ENCODE measurements at places on chromosomes 13 and 19.

GRCh38 chr13:110418944-110419343, 111.9 kb downstream of the COL4A2 start:
- no peak for DNase-seq

DNA sequence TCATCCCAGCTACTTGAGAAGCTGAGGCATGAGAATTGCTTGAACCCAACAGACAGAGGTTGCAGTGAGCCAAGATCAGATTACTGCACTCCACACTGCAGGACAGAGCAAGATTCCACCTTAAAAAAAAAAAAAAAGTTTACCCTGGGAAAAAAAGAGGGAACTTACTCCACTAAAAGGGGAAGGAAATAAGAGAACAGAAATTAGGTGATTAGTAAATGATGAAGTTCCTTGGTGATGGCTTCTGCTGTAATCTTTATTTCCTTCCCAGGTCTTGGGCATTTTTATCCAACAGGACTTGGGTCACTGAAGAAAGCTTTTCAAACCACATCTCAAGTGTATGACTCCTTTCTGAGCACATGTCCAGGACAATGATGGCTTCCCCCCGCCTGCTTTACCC, 9.3 kb downstream of the ZNF780A start:
- DNase-seq: no peak

DNA sequence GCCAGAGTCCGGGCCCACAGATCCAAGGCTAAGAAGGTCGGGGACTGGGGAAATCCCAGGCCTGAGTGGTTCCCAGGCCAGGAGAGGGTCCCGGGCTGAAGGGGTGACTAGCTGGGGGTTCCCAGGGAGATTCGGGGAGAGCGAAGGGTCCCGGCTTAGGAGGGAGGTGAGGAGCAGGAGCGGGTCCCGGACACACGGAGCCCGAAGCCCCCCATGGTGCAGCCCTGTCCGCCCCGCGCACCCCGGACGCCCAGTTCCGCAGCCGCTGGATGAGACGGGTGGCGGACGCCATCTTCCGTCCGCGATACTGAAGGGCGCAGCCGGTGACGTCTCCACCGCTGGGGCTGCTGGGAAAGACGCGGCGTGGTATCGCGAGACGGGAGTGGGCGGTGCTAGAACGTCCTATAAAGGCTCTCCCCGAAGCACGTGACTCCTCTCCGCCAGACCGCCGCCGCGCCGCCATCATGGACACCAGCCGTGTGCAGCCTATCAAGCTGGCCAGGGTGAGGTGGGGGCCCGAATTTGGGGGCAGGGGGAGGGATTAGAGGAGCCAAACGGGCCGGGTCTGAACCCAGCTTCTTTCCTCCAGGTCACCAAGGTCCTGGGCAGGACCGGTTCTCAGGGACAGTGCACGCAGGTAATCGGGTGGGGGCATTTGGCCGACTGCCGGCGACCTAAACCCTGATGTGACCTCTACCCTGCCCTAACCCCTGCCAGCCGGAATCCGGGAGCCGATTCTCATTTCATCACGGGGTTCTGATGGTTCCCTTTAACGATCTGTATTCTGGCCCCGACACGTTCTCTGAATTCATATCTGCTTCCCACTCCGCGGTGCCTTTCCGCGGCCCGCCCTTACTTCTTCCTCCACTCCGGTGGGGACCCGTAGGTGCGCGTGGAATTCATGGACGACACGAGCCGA, at the start of the genes NDUFA7 and RPS28:
NDUFA7 (minus strand) TSS at position 309 of the 919 bp plus-strand sequence; CDS start at position 292, 17 bp downstream.
RPS28 (plus strand) TSS at position 430 of the 919 bp plus-strand sequence; CDS start at position 465, 35 bp downstream.
- peak; percentile 94 for DNase-seq

GRCh38 chr13:75038393-75039113, 443.4 kb downstream of the TBC1D4 start:
- no peak for DNase-seq

All from fibroblast of mammary gland (primary cell).